ENCODE measurements at places on chromosomes 1 and 21.

DNA sequence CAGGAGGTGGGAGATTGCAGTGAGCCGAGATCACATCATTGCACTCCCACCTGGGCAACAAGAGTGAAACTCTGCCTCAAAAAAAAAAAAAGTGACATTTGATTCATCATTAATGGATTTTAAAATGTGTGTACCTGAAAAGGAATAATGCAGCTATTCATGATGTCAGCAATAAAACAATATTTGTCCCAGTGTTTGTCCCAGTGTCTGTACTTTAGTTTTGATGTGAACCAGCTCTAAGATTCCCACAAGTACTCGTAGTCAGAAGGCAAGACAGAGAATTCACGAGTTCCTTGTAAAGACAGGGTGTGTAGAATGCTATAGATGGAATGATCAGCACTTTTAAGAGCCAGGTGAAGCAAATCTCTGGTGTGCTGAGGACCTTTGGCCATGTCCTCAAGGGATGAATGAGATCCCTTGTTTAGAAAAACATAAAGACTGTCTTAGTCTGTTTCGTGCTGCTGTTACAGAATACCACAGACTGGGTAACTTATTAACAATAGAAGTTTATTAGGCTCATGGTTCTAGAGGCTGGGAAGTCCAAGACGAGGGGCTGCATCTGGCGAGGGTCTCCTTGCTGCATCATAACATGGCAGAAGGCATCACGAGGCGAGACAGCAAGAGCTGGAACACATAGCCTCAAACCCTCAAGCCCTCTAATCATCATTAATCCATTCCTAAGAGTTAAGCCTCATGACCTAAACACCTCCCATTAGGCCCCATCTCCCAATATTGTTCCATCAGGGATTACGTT lies 12.0 kb upstream of the TMPRSS2 start:
- no peak for DNase-seq

DNA sequence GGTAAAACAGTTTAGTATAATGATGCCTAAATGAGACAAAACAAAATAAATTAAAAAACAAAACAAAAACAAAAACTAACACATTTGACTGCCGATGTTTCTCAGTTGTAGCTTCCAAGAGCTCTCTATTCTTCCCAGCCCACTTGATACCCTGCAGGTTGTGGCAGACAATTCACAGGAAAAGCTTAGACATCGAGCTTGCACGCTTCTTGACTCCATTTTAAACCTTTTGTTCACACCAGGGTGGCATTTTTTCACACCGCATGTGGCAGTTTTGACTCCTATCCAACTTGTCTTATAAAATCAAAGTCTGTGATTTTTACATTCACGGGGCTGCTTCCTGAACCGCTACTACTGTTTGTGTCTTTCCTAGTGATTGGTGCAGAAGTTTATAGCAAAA lies 575.9 kb downstream of the USP25 start:
- no peak for DNase-seq

GRCh38 chr1:29703596-29704370 lies 467.5 kb downstream of the PTPRU start:
- no peak for DNase-seq

DNA sequence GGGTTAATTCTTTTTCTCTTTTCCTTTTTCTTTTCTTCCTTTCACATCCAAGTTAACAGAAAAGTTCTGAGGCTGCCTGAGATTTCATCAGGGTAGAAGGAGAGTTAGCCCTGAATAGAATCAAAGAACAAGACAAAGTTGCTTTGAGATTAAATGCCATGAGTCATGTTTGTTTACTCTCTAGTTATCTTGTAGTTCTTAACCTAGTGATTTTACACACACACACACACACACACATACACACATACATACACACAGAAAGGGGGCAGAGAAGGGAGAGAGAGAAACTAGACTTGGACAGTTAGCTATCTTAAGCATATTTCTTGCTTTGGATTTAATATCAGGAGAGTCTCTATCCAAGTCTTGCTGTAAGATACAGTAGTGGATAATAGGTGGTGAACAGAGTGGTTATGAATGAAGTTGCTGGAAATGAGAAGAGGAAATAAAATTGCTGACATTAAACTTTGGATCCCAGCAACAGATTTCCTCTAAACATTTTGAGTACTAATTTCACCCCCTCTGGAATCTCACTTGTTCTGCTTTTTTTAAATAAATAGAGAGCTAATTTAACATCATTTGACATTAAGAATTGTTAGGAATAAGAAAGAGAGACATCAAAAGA lies 19.9 kb downstream of the PLA2G4A start:
- no peak for DNase-seq

GRCh38 chr1:5765997-5766913 lies 226.0 kb downstream of the NPHP4 start:
- no peak for DNase-seq

GRCh38 chr1:24641646-24642151 lies 1.4 kb upstream of the SRRM1 start:
- no peak for DNase-seq

DNA sequence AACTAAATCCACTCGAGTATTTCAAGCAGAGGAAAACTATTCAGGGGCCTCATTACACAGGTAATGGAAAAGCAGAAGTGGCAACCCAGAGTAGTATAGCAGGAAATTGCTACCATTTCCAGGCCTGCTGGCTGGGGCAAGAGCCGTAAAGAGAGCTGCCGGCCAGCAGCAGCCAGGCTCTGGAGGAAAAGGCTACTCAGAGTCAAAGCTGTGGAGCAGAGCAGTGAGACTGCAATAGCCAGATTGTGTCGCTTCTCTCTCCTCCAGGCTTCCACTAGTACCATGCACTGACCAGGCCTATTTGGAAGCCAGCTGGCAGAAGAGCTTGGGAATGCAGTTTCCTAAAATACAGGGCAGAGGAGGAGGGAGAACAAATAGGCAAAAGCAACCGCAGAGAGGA lies 155.5 kb downstream of the OMA1 start:
- DNase-seq, result no peak

DNA sequence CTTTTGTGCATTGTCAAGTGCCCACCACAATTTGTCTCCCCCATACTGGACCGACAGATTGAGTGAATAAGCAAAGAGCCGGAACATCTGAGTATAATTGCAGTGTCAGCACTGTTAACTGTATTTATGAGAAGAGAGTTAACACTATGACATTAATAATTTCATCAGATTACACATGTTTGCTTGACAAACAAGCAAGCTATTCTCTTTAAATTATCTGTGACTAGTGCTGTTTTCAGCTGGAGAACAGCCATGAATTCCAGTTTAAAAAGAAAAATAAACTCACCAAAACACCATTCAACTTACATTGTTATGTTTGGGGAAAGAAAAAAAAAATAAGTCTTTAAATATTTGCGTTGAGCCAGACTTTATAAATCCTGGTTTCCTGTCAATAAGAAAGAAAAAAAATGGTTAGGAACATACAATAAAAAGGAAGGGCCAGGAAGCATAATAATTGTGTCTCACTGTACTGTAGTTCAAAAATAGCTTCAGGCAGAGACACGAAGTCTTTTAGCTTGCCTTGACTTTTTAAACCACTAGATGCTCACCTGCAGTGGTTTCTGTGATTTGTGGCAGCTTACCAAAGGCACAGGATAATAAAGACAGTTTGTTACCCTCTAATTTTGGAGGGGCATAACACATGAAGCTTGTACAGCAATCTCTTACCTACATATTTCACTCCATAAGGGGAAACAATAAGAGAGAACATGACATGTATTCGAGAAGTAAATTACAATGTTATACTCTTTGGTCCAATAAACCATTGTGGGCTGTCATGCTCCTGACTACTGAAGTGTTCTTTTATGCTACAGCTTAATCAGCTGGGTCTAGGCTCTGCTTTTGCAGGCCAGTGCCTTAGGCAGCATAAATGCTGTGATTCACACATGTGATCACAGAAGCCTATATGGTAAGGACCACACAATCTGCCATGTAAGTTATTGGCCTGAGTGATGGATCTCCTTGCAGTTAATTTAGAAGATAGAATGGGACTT lies 302.0 kb upstream of the ADGRL2 start:
- peak; percentile 86 for DNase-seq

GRCh38 chr1:227944090-227944930 lies 3.4 kb downstream of the WNT9A start:
- no peak for DNase-seq

GRCh38 chr1:158208586-158209116 lies 28.0 kb downstream of the CD1D start:
- no peak for DNase-seq

DNA sequence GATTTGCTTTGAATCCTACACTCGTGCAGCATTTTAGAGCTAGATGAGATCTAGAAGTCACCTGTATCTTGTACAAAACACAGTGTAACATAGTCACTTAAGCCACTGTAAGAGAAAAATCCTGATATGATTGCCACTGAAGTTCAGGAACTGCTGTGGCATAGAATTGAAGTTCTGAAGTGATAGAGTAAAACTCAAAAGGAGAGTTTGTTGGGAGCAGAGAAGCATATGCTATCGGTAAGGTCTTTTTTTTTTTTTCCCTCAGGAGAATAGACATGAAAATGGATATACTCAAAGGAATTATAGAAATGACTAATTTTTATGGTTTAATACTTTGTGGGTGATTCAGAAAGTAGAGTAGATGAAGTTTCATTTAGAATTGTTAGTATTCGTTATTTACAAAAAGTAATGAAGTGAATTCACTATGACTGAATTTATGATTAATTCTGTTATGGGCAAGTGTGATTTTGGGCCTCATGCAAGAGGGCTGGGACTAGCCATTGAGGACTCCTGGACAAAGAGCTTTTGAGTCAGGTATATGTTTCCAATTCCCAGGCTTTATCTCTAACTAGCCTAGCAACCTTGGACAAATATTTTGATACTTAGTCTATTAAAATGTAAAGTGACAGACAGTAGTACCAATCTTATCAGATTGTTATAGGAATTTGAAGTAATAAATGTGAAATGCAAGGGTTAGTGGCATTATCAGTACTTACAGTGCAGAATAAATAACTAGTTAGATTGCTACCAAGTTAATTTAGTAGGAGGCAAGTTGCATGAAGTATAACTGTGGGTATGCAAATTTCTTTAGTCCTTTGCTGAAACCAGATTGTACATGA lies 3.1 kb downstream of the KCTD3 start:
- DNase-seq, result no peak

- DNase-seq, result no peak
Observed at GRCh38 chr1:202268032-202268431, 73.7 kb downstream of the UBE2T start.
